ENCODE measurements at places on chromosomes 6 and 20. TPM values are rescaled to one million over a fixed set of nuclear protein-coding genes. Genes with fewer than 3 reads are reported as not detected.

Gene PRELID3B
- 48.1 TPM for total RNA-seq

Gene PMEPA1
- total RNA-seq, result 15.2 TPM

Gene XKR7
- total RNA-seq, result not detected

Gene MOXD1
- total RNA-seq, result 19.5 TPM

Gene SLC24A3
- total RNA-seq, result 2.3 TPM

Gene ECI2
- total RNA-seq, result 102 TPM

Gene CENPQ
- 3.5 TPM for total RNA-seq

Gene TFEB
- 4.4 TPM for total RNA-seq

Gene CD24
- total RNA-seq, result 4.2 TPM

Gene KHDRBS2
- not detected for total RNA-seq

Gene REM1
- 0.76 TPM for total RNA-seq

Gene TUBB2A
- total RNA-seq, result 118 TPM

Gene TMEM200A
- 54.5 TPM for total RNA-seq

Gene C20orf204
- 1.4 TPM for total RNA-seq

Gene IPCEF1
- 0.22 TPM for total RNA-seq

Measured in articular chondrocyte of knee joint (primary cell).